ENCODE measurements at places on chromosomes 11 and 22.

DNA sequence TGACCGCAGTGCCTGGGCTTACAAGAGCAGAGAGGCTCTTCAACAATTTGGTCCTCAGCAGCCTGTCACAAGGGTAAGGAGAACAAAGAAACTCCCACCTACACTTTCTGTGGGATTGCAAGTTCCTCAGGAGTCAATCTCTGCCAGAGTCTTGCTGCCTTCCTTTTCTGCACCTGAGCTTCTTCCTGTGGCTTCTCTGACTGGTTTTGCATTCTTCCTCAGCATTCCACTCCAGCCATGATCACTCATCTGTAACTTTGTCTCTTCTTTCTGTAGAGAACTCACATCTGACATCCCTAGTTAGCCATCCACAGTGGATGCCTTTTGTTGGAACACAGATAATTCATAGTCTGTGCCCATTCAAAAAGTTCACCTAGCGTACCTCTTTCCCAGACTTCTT, 14.2 kb upstream of the OR6A2 start:
- DNase-seq = no peak

- DNase-seq = no peak
Observed at GRCh38 chr11:10492084-10492483, 37.0 kb downstream of the AMPD3 start.

DNA sequence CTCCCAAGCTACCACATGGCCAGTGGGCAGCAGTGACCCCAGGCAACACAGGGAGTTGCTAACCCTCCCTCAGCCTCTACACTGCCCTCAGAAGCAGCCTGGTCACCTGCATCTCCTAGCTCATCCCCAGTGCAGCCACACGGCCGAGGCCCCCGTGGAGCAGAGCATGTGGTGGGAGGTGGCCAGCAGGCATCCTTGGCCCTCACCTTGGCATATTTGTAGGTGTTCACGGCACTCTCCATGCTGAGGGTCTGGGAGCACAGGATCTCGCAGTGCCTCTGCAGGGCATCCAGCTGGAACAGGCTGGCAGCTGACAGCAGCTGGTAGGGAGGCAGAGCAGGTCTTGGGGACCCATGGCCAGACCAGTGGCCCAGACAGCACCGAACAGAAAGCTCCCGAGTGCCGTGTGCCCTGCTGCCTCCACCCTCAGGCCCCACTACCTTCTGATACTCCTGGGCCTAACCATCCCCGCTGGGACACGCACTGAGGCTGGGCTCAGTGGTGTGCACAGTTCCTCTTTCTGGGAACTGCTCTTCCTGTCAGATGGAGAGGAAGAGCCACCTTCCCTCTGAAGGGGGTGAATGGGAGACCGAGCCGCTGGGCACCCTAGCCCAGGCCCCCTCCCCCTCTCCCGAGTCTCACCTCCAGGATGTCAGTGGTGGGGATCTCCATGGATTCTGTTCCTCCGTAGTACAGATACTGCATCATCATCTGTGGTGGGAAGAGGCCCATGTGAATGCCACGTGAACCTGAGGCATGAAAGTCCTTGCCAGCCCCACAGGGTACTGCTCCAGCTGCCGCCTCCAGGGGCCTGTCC, 48.8 kb downstream of the NAT10 start:
- DNase-seq = no peak

DNA sequence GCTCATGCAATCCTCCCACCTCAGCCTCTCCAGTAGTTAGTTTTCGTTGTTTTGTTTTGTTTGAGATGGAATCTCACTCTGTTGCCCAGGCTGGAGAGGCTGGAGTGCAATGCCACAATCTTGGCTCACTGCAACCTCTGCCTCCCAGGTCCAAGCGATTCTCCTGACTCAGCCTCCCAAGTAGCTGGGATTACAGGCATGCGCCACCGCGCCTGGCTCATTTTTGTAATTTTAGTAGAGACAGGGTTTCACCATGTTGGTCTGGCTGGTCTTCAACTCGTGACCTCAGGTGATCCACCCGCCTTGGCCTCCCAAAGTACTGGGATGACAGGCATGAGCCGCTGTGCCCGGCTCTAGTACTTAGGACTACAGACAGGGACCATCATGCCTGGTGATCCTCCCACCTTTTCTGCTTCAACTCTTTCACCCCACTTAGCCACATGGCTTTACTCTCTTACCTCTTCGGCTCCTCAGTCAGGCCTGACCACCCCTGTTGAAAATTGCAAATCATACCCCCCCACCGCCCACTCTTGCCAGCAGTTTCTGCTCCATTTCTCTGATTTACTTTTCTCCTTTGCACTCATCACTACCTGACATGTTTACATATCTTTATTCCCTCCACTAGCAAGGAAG, 157.1 kb upstream of the GRK3 start:
- DNase-seq = no peak

Measured in adipocyte (in vitro differentiated cells).